ENCODE measurements at places on chromosomes 7 and 10. TPM values are rescaled to one million over a fixed set of nuclear protein-coding genes. Genes with fewer than 3 reads are reported as not detected.

Gene ERVW-1
- 0.22 TPM for total RNA-seq

Gene INPP5F
- 50.6 TPM for total RNA-seq

Gene PDAP1
- 76.1 TPM for total RNA-seq

Gene MYOZ1
- 1.1 TPM for total RNA-seq

Gene MRC1
- 35.8 TPM for total RNA-seq

Gene CYP2C8
- 0.49 TPM for total RNA-seq

- no peak for DNase-seq
These were observed 4.9 kb upstream of the NEUROD6 start for GRCh38 chr7:31345421-31345820.

- DNase-seq, result no peak
These were observed 46.5 kb downstream of the FAM171A1 start for GRCh38 chr10:15324611-15325010.

DNA sequence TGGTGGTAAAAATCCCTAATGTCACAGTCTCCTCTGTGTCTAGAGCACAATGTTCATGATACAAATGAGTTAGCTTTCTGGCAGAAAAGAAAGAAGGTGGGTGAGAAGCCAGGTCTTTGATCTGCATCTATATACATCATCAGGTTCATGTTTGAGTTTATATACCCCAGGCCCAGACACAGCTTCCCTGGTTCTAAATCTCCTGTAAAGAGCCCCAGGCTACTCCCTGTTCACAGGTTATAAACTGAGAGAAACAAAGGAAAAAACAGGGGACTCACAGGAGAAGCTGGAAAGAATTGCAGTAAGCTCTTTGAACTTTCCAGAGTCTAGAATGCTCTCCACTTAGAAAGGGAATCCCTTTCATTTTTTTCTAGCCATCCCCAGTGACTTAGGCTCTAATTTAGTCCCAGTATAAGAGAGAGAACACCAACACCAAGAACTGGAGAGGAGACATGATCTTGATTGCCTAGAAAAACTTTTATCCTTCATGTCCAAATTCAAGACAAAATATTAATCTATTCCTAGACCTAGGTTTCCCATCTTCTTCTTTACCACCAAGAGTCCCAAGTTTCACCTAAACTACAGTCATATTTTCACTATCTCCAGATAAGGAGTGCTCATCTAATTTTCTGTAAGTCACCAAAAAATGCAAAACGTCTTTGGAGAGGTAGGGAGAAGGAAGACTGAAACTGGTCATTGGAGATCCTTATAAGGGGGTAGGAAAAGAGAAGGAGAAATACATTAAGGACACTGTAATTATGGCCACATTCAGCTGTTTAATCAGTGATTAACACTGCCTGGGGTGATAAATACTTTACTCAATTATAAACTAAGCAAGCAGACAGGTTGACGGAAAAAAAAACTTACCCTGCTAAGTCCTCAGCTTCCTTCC, 469 bp downstream of the MSS51 start:
- DNase-seq, result no peak

GRCh38 chr7:107931740-107932515, 40.9 kb downstream of the DLD start:
- no peak for DNase-seq

DNA sequence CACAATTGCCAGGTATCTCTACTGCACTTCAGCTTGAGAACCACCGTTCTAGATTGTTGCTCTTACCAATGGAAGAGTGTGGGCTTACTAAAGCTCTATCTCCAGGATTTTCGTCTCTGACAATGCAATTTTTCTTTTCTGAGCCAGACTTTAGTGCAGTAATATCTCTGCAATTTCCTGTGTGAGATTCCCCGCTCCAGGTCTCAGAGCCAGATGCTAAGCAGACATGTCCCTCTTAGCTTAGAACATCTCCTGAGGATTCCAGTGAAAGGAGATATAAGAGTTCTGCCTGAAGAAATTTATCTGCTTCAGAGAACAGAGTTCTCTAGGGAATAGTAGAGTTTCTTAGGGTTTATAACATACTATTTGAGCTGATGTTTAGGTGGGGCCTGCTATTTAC, 82.0 kb downstream of the SND1 start:
- DNase-seq, result no peak

DNA sequence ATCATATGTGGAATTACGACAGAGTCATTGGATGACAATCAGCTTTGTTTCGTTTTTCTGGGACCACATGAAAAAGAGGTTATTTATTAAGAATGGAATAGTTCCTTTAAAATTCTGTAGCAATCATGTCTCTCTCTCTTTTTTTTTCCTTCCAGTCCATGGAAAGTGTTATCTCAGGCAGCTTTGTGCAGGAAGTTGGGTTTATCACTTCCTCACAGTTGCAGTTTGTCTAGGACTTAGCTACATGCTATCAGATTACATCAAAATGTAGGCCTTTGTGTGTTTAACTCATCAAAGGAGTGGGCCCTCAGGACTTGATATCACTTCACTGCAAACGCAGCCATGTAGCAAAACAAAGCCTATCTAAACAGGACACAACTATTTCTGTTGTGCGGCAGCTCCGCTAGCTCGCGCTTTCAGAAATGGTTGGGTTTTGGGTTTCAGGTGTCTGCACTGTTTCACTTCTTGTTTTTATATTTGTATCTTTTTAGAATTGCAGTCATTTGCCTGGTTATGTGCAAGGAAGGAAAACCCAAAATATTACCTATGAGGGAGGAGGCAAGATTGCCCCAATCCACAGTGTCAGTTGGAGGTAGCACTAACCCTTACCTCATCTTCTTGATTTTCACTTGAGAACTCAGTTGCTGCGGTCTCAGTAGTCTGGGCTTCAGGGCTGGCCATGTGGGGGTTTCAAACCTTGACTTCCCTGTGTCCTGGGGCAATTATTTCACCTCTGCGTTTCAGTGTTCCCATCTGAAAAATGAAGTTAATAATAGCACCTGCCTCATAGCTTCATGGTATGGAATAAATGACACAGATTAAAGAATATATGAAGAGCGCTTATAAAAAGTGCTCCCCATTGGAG, 66.7 kb downstream of the HHEX start:
- DNase-seq, result no peak

DNA sequence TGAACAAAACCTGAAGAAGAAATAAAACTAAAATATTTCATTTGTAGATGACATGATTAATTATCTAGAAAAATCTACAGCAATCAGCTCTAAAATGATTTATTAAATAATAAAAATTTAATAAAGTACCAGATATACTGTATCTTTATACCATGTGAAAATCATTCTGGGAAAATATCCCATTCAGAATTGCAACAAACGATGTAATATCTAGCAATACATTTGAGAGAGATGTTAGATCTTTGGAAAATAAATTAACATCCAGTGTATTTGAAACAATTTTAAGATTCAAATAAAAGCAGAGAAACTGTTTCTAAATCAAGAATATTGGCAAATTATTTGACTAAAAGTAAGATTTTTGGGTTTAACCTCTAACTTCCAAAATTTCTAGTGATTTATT, 62.2 kb downstream of the ZEB1 start:
- no peak for DNase-seq

DNA sequence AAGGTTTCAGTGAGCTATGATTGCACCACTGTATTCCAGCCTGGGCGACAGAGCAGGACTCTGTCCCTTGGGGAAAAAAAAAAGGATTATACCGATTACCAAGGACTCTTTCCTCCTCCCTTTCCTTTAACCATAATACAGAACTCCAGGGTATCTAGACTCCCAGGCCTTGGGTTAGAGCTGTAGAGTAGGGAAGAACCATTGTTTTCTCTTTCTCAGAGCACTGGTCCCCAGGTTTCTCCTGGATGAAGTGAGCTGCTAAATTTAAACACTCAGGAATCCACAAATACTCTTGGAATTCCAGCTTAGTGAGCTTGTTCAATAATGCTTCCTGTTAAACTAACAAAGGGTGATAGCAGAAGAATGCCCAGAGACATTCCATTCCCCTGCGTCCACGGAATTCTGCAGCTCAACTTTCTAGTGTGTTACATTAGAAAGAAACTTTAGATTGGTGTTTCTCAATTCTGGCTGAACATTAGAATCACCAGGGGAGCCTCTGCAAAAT, 14.6 kb upstream of the RPEL1 start:
- DNase-seq, result no peak

DNA sequence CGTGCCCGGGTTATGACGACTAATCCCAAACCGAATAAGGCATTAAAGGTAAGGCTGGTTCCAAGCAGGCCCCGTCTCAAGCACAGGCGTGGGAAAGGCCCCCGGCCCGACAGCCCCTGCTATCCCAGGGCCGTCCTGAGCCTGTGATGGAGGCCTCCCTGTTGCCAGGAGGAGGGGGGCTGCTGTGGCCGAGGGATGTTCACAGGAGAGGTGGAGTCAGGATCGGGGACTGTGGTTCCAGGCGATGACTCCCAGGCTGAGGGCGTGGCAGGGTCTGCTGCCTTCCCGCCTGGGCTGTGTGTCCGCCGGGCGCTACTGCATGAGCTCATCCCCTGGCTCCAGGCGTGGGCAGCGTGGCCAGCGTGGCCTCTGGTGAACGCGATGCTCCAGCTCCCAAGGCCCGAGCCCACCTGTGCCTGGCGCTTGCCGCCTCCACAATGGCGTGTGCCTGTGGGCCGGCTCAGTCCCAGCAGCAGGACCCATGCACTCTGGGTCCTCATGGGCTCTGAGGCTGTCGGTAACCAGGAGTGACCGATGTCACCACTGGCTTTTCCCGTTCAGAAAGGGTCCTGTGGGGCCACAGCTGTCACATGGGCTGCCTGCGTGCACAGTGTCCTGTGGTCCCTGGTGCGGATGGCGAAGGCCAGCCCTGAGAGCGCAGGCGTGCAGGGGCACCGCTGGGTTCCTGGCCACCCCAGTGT, 8.8 kb downstream of the MAFK start:
- DNase-seq, result no peak

DNA sequence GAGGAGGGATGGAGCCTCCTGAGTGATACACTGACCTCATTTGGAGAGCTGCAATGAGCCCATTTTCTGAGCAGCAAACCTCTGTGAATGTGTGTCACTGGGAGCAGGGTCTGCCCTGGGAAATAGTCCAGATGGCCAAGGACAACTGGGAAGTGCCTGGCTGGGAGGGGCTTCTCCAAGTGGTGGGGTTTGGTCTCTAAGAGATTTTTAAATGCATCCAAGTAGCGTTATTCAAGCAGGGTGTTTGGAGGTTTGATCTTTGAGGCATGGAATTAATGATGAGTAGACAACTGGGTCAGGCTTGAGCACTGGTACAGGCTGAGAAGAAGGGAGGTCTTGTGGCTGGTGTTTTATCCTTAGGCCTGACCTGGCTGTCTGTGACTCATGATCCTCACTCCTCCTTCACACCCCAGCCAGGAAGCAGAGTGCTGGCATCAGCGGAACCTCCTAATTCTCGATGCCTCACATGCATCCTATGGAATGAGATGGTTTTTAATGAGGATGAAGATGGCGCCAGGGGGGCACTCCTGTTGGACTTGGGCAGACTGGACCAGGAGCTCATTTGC, 3.3 kb downstream of the GOLGA7B start:
- no peak for DNase-seq

All from sciatic nerve (tissue), 2 donors.